ENCODE measurements at places on chromosomes 7 and 10. TPM values are rescaled to one million over a fixed set of nuclear protein-coding genes. Genes with fewer than 3 reads are reported as not detected.

DNA sequence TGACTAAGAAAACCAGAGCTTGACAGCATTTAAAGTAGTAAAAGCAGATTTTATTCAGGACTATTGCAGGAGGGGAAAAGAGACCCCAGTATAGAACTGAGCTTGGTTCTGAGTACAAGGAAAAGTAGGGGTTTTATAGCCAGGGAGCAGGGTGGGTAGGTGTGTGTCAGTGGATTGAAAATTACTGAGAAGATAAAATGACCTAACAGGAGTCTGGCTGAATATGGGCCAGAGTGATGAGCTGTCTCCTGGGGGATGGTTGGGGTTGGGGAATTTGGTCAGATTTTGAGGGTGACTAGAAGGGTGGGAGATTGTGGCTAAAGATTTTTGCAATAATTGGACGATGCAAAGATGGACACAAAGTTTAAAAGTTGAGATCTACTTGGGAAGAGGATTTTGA, 114.0 kb downstream of the ST7 start:
- H3K4me1 ChIP-seq, result no peaks in the 10 kb centered on the region
- no peaks in the 10 kb centered on the region for H3K27me3 ChIP-seq
- H3K27ac ChIP-seq, result no peak overlapping the region
- no peak for DNase-seq

GRCh38 chr7:78620920-78621319, 822.3 kb downstream of the PHTF2 start:
- H3K27ac ChIP-seq, result no peak overlapping the region
- H3K27me3 ChIP-seq, result no peaks in the 10 kb centered on the region
- DNase-seq, result no peak

GRCh38 chr7:110311556-110311955, 779.4 kb upstream of the LRRN3 start:
- no peak overlapping the region for H3K27ac ChIP-seq
- no peaks in the 10 kb centered on the region for H3K36me3 ChIP-seq
- DNase-seq, result no peak
- no peaks in the 10 kb centered on the region for H3K27me3 ChIP-seq

DNA sequence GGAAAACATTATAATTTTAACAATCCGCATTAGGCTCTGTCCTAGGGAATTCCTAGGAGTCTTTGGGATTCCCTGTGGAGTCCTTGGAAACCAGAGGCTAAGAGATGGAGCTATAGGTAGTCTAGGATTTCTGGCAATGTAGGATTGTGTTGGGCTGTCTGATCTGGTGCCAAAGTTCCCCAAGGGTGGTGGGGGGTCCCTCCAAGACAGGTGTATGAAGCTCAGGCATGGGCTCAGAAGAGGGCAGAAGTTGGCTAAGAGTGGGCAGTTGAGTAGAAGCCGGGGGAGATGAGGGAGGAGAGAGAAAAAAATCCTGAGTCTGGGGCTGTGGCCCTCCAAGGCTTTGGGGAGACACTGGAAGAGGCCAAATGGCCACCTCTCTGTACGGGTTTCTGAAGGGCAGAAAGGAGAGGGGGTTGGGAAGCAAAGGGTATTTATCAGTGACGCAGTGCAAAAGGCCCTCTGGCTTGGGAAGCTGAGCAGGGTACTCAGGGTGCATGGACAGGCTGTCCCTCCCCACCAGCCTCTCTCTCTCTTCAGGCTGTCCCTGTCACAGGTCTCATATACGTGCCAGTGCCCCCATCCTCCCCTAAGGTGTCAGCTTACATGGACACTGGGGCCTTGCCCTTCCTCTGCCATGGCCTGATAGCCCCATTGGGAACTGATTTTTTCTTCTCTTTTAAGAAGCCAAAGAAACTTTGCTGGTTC, 929 bp downstream of the HOXA6 start:
- H3K36me3 ChIP-seq, result no peaks in the 10 kb centered on the region
- H3K27ac ChIP-seq, result peak overlapping the region; percentile 76
- peak overlapping the region; percentile 58 for H3K4me3 ChIP-seq

- H3K27ac ChIP-seq, result no peak overlapping the region
- no peak for DNase-seq
- no peaks in the 10 kb centered on the region for H3K36me3 ChIP-seq
These were observed 56.2 kb upstream of the APBB1IP start for GRCh38 chr10:26381986-26382385.

- DNase-seq, result peak; percentile 48
- peak overlapping the region; percentile 40 for H3K4me3 ChIP-seq
- no peaks in the 10 kb centered on the region for H3K27me3 ChIP-seq
- H3K36me3 ChIP-seq, result no peaks in the 10 kb centered on the region
- peak overlapping the region; percentile 19 for H3K27ac ChIP-seq
These were observed 64.0 kb downstream of the OAT start for GRCh38 chr10:124354411-124355382.

DNA sequence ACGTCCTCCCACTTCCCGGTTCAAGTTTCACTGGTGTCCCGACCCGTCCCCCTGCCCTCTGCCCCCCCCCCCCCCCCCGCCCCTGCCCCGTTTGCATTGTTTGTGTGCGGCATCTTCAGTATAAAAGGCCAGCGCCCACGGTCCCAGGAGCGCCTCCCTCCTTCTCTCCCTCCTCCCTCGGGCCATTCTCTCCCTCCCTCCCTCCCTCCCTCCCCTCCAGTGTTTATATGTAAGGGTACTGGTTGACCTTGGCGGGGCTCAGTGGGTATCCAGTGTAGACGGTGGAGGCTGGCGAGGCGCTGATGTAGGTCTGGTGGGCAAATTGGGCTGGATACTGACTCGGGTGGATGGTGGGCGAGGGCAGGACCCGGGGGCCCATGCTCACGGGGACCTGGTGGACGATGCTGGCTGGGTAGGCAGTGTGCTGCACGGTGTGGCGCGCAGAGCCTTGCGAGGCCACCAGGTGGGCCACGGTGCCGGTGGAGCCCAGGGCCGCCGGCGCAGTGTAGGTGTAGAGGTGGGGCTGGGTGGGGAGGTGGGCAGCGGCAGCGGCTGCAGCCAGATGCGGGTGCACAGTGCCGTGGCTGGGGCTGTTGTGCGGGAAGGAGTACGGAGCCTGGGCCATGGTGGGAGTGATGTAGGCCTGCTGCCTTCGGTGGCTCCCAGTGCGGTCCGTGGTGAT, 49.4 kb downstream of the CLEC2L start:
- H3K27ac ChIP-seq, result no peak overlapping the region
- H3K27me3 ChIP-seq, result no peaks in the 10 kb centered on the region
- H3K4me1 ChIP-seq, result no peaks in the 10 kb centered on the region
- H3K4me3 ChIP-seq, result no peak overlapping the region

DNA sequence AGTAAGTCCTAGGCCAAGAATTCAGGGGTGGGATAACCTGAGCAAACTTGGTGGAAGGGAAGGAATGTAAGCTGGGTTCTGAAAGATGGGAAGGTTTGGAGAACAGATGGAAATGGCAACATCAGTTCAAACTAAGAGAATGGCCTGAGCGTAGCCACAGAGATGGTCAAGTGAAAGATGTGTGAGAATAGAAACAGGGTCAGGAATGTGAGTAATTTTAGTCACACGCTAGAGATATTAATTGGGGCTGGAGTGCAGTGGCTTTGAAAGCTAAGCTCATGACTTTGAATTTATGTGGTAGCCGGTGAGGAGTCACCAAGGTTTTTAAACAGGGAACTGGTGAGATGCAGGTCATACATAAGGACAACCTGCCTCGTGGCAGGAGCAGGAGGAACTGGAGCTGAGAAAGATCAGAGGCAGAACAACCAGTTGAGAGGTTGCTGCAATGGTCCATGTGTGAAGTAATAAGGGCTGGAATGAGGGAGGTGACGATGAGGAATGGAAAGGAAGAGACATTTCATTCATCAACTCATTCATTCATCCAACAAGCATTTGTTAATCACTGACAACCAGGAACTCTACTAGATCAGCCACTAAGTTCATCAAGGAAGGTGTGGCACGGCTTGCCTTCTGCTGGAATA, 12.9 kb upstream of the SORBS1 start:
- H3K36me3 ChIP-seq, result no peaks in the 10 kb centered on the region
- DNase-seq, result no peak
- H3K4me1 ChIP-seq, result no peaks in the 10 kb centered on the region
- no peak overlapping the region for H3K27ac ChIP-seq
- H3K27me3 ChIP-seq, result no peaks in the 10 kb centered on the region

DNA sequence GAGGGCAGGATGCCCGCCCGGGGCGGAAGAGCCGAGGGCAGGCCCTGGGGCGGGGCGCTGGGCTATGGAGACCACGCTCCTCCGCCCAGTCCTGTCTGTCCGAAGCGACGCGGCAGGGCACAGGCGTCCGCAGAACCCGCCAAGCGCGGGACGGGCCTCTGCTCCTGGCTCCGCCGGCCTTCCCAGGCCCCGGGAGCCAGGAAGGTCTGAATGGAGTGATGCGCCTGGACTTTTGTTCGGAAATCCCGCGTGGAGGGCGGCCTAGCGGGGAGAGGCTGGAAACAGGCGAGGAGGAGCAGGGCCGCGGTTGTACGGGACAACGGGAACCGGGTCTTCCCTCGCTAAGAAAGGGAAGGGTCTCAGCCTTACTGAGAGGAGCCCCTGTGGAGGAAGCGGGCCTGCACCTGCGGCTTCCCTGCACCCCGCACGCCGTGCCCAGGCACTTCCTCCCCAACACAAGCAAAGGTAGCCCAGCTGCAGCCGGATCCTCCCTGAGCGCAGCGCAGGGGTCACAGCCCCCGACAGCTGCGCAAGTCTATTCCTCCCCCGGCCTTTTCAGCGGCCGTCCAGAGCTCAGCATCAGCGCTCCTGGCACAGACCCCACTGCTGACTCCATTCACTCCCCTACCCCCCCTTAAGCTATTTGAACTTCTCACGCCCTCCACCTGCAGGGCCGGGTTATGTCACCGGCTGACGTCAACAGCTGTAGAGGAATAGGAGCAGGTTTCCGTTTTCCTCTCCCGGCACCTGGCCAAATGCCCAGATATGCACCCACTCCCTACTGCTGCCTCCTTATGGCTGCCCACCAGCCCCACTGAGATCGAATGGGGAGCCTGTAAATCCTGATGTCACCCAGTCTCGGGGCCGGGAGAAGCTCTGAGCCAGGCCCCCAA, 143.2 kb upstream of the RET start:
- no peak overlapping the region for H3K4me3 ChIP-seq
- no peak for DNase-seq
- H3K27me3 ChIP-seq, result peaks cover 35% of the 10 kb centered on the region
- no peaks in the 10 kb centered on the region for H3K36me3 ChIP-seq

The FAM221A gene
- total RNA-seq, result 7.5 TPM

The SPDYE18 gene
- 4.8 TPM for total RNA-seq

The CUBN gene
- 38.5 TPM for total RNA-seq

The UNC5B gene
- total RNA-seq, result 5.5 TPM
